ENCODE measurements at places on chromosomes 16 and 17.

DNA sequence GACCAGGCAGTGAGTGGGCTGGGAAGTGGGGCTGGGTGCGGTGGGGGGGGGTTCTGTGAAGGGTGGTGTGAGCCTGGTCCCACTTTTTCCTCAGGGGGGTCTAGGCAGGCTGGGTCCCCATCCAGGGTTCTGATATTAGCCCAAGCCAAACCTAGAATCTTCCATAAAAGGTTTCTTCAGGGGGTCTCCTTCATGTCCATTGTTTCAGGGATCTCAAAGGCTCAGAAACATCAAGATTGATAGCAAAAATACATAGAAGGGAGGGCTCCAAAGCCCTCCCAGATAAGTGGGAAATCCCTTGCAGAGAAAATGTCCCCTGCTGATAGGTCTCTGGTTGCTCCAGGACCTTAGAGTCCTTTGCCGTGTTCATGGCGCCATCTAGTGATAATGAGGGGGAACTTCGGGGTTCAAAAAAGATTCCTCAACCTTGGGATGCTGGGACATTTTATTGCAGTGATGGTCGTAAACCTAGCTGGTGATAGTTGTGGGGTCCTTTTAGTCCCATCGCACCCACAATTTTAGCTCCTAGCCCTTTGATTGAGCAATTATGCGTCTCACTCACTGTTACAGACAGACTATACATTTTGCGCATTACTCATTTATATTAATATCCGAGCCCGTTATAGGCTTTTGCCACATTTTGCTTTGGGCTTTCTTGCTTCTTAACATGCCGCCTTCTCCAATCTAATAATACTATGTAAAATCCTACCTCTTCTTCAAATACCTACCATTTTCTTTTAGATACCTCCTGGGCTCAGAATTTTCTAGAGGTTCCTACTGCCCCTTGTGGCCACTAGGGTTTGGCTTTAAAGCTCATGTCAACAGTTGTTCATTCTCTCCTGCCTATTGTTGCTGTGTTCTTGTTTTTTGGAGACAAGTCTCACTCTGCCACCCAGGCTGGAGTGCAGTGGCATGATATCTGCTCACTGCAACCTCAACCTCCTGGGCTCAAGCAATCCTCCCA, 35.1 kb downstream of the IGF2BP1 start:
- no peaks in the 10 kb centered on the region for H3K4me1 ChIP-seq
- H3K27ac ChIP-seq: no peak overlapping the region
- H3K4me3 ChIP-seq: no peak overlapping the region
- DNase-seq: no peak

DNA sequence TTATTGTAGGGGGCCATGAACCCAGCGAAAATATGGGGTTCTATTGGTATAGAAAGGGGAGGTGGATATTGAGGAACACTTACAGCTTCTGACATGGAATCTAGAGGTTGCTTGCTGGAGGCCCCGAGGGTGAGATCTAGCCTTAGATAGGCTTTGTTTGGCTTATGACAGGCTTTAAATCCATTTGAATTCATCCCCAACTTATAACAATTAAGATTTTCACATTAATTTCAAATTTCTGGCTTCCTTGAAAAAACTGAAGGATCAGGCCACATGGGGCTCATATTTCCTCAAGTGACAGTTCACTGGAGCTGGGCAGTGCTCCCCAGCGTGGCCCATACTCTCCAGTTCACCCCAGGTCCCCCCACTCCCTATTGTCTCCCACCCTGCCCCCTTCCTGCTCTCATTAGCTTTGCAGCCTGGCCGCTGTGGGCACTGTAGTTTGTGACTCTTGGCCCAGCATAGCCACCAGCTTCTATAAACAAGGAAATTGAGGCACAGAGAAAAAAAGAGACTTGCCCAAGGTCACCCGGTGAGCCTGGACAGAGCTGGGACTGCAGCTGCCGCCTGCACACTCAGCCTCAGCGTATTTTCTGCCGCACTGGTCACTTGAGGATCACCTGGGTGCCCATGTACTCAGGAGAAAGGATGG, 19.8 kb upstream of the ADGRG1 start:
- H3K27me3 ChIP-seq: no peaks in the 10 kb centered on the region
- H3K36me3 ChIP-seq: no peaks in the 10 kb centered on the region
- no peak overlapping the region for H3K4me3 ChIP-seq
- no peak overlapping the region for H3K27ac ChIP-seq
- DNase-seq: no peak

GRCh38 chr17:17073030-17073564, 30.8 kb downstream of the MPRIP start:
- H3K36me3 ChIP-seq: peaks cover 18% of the 10 kb centered on the region
- no peak overlapping the region for H3K27ac ChIP-seq
- no peak overlapping the region for H3K4me3 ChIP-seq

GRCh38 chr16:69260506-69260905, 50.6 kb upstream of the VPS4A start:
- H3K4me1 ChIP-seq: peaks cover 11% of the 10 kb centered on the region
- no peaks in the 10 kb centered on the region for H3K27me3 ChIP-seq
- no peak for DNase-seq
- H3K36me3 ChIP-seq: peaks cover 4% of the 10 kb centered on the region
- no peak overlapping the region for H3K27ac ChIP-seq
- no peak overlapping the region for H3K4me3 ChIP-seq

DNA sequence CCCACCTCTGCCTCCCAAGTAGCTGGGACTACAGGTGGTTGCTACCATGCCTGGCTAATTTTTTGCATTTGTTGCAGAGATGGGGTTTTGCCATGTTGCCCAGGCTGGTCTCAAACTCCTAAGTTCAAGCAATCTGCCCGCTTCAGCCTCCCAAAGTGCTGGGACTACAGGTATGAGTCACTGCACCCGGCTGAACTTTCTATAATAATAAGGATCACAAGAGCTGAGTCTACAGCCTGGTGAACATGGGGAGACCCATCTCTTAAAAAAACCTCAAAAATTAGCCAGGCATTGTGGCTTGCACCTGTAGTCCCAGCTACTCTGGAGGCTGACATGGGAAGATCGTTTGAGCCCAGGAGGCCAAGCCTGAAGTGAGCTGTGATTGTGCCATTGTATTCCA, 53.5 kb downstream of the WDR59 start:
- no peaks in the 10 kb centered on the region for H3K4me1 ChIP-seq
- DNase-seq: no peak
- no peaks in the 10 kb centered on the region for H3K27me3 ChIP-seq
- no peak overlapping the region for H3K4me3 ChIP-seq

DNA sequence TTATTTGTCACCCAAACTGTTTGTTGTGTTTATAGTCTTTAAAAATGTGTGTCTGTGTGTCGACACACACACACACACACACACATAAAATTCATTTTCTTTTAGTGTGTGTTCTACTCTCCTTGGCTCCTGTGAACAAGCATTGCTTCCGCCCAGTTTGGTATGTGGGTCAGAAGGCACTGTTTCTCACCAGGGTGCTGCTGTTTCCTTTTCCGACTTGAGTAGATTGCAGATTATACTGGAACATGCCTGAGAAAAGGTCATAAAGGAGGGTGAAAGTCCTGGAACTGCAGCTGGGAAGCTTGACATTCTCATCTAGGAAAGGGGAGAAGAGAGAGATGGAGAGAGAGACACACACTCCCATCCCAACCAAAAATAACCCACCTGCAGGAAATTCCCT, 330.3 kb downstream of the BCAS3 start:
- no peaks in the 10 kb centered on the region for H3K27me3 ChIP-seq
- H3K4me3 ChIP-seq: no peak overlapping the region
- H3K36me3 ChIP-seq: no peaks in the 10 kb centered on the region
- no peak for DNase-seq
- no peak overlapping the region for H3K27ac ChIP-seq

- DNase-seq: no peak
- no peak overlapping the region for H3K4me3 ChIP-seq
- no peak overlapping the region for H3K27ac ChIP-seq
- H3K27me3 ChIP-seq: no peaks in the 10 kb centered on the region
- H3K4me1 ChIP-seq: no peaks in the 10 kb centered on the region
- peaks cover 60% of the 10 kb centered on the region for H3K36me3 ChIP-seq
These were observed 33.4 kb downstream of the SLC7A5 start for GRCh38 chr16:87835882-87836331.

DNA sequence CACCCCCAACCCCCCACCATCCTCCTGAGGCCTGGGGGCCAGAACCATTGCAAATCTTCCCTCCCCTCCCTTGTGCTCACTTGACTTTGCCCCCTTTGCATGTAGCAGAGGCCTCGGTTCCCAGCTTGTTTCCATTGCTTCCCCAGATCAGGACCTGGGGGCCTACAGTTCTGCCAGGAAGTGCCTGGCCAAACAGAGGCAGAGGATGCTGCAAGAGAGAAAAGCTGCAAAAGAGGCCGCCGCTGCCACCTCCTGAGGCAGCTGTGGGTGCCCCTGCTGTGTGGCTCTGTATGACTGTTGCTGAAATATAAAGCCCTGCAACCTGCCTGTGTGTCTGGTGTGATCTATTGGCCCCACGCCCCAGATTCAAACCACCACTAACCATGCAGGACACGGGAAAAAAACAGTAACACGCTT, 2.3 kb downstream of the NDUFB10 start:
- peaks cover 23% of the 10 kb centered on the region for H3K36me3 ChIP-seq
- H3K27ac ChIP-seq: no peak overlapping the region
- H3K27me3 ChIP-seq: no peaks in the 10 kb centered on the region
- H3K4me3 ChIP-seq: no peak overlapping the region

GRCh38 chr16:54062361-54063278, 224.0 kb downstream of the IRX3 start:
- no peaks in the 10 kb centered on the region for H3K36me3 ChIP-seq
- H3K27ac ChIP-seq: no peak overlapping the region
- no peak for DNase-seq

GRCh38 chr17:13646969-13647542, 45.3 kb upstream of the HS3ST3A1 start:
- H3K27ac ChIP-seq: no peak overlapping the region
- no peak overlapping the region for H3K4me3 ChIP-seq

GRCh38 chr16:27918755-27919154, 144.8 kb downstream of the GSG1L start:
- peaks cover 16% of the 10 kb centered on the region for H3K4me1 ChIP-seq
- no peak overlapping the region for H3K4me3 ChIP-seq
- H3K27me3 ChIP-seq: peaks cover 12% of the 10 kb centered on the region
- DNase-seq: no peak

- no peaks in the 10 kb centered on the region for H3K27me3 ChIP-seq
- no peak overlapping the region for H3K27ac ChIP-seq
- H3K36me3 ChIP-seq: no peaks in the 10 kb centered on the region
- no peak overlapping the region for H3K4me3 ChIP-seq
- DNase-seq: no peak
These were observed 342.1 kb downstream of the ZFHX3 start for GRCh38 chr16:72705801-72706200.

DNA sequence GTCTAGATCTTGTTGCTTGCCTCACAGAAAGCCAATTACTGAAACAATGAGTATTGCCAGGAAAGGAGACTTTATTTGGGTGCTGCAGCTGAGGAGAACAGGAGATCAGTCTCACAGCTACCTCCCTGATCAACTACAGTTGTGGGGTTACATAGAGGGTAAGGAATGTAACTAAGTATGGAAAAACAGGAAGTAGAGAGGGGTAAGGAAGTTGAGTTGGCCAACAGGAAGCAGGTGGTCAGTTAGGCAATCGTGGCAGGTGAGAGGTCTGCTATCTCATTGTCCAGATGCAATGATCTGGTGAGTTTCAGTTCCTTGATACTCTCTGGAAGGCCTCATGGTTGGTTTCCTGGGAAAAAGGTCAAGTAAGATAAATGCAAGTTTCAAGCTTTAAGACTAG, 333.1 kb upstream of the GOT2 start:
- DNase-seq: no peak
- H3K36me3 ChIP-seq: no peaks in the 10 kb centered on the region
- H3K27me3 ChIP-seq: no peaks in the 10 kb centered on the region
- H3K4me1 ChIP-seq: no peaks in the 10 kb centered on the region
- H3K27ac ChIP-seq: no peak overlapping the region
- no peak overlapping the region for H3K4me3 ChIP-seq

DNA sequence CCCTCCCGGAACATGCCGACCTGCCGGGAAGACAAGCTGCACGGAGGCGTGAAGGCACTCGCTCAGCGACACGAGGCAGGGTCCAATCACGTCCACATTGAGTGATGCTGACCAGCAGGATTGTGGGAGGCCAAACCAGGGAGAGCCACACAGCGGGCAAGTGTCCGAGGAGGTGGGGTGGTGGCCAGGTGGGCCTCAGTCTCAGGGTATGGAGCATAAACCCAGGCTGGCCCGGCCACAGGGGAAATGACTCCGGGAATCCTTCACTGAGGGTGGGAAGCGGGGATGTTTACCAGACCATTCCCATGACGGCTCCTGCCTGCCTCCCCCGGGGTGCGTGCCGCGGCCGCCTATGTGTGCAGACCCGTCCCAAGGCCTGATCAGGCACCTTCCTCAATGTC, 62.5 kb downstream of the RPH3AL start:
- H3K4me1 ChIP-seq: no peaks in the 10 kb centered on the region
- no peak overlapping the region for H3K4me3 ChIP-seq
- peak; percentile 52 for DNase-seq
- H3K27me3 ChIP-seq: no peaks in the 10 kb centered on the region

- H3K27ac ChIP-seq: peak within 1 kb of the TSS; percentile 47
- peaks cover 54% of the 10 kb centered on the region for H3K27me3 ChIP-seq
- H3K4me1 ChIP-seq: peaks cover 66% of the 10 kb centered on the region
- peaks cover under 1% of the 10 kb centered on the region for H3K36me3 ChIP-seq
- no peak for DNase-seq
These were observed at the start of gene PNMT for GRCh38 chr17:39667945-39668924. Gene PNMT (plus strand): TSS chr17:39668453. CDS start chr17:39668476, 23 bp downstream.

- no peak overlapping the region for H3K27ac ChIP-seq
- no peak for DNase-seq
- no peaks in the 10 kb centered on the region for H3K36me3 ChIP-seq
- H3K4me3 ChIP-seq: no peak overlapping the region
- peaks cover 9% of the 10 kb centered on the region for H3K4me1 ChIP-seq
- no peaks in the 10 kb centered on the region for H3K27me3 ChIP-seq
These were observed 5.5 kb upstream of the VKORC1 start for GRCh38 chr16:31099860-31100638.

DNA sequence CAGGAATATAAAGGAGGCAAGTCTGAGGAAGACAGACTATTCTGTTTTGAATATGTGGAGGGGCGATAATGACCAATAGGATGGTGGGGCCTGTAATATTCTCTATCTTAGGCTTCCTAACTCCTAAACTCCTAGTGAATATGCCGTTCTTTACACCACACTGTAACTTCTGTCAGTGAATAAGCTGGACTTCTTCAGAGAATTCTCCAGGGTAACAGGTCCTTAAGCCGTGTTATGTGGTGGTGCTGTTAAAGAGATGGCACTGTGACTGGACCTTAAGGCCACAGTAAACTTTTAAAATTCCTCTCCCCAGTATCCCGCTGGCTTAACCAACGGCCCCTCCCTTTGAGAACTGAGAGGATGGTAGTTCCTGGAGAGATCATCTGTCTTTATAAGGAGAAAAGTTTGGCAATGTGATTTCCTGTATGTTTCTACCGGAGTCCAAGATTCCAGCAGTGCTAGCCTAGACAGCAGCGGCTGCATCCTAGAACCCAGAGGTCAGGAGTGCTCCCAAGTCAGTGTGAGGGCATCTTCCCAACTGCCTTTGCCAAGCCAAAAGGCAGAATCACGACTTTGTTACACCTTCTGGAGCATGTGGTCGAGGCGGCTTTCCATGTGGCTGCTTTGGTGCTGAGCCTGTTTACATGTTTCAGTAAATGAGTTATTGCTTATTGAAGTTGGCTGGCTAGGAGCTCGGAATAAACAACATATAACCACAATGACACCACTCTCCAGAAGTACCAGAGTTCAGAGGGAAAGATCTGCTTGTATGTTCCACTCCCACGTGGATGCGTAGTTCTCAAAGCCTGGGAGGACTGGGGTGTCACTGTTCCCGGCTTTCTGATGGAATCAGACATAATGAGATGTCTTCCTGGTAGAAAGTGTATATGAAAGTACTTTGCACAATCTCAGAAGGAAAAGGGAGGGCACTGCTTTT, 41.0 kb downstream of the TUBD1 start:
- H3K36me3 ChIP-seq: no peaks in the 10 kb centered on the region
- H3K4me1 ChIP-seq: peaks cover 61% of the 10 kb centered on the region
- H3K27ac ChIP-seq: peak overlapping the region; percentile 80
- H3K27me3 ChIP-seq: no peaks in the 10 kb centered on the region
